CD4-positive, CD25-positive, alpha-beta regulatory T cell (primary cell): ENCODE measurements at places on chromosomes 5 and 9. TPM values are rescaled to one million over a fixed set of nuclear protein-coding genes. Genes with fewer than 3 reads are reported as not detected.

Gene BAAT
- total RNA-seq: 0.15 TPM

Gene LCN15
- total RNA-seq: not detected

Gene PCDHB14
- total RNA-seq: not detected

Gene RNF183
- total RNA-seq: not detected

Gene IFNW1
- not detected for total RNA-seq

Gene CDC42SE2
- total RNA-seq: 241 TPM

Gene NOXA1
- 3.8 TPM for total RNA-seq

Gene OR1Q1
- 0.72 TPM for total RNA-seq

Gene DIRAS2
- total RNA-seq: not detected

- H3K36me3 ChIP-seq: no peaks in the 10 kb centered on the region
- no peaks in the 10 kb centered on the region for H3K27me3 ChIP-seq
- H3K4me3 ChIP-seq: no peak overlapping the region
- H3K27ac ChIP-seq: no peak overlapping the region
These were observed 165.0 kb upstream of the ZNF462 start for GRCh38 chr9:106697750-106698502.

- H3K4me1 ChIP-seq: peaks cover 5% of the 10 kb centered on the region
- peaks cover 13% of the 10 kb centered on the region for H3K36me3 ChIP-seq
- H3K4me3 ChIP-seq: no peak overlapping the region
- H3K27ac ChIP-seq: no peak overlapping the region
- H3K27me3 ChIP-seq: no peaks in the 10 kb centered on the region
These were observed 129.0 kb downstream of the TLE4 start for GRCh38 chr9:79700607-79701360.

GRCh38 chr5:6342689-6343315, 35.5 kb downstream of the MED10 start:
- no peaks in the 10 kb centered on the region for H3K27me3 ChIP-seq
- H3K4me3 ChIP-seq: no peak overlapping the region
- no peaks in the 10 kb centered on the region for H3K4me1 ChIP-seq
- no peak for DNase-seq
- H3K36me3 ChIP-seq: no peaks in the 10 kb centered on the region

DNA sequence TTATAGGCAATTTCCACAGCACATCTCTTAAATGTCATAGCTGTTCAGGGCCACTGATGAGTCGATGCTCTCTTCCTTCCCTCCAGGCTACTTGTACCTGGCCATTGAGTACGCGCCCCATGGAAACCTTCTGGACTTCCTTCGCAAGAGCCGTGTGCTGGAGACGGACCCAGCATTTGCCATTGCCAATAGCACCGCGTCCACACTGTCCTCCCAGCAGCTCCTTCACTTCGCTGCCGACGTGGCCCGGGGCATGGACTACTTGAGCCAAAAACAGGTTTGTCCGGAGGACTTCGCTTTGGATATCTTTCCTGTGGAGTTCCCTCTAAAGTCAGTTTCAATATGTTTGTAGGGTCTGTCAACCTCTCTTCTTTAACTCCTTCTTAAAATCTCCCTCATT, 84.3 kb downstream of the EQTN start:
- H3K4me1 ChIP-seq: no peaks in the 10 kb centered on the region
- no peaks in the 10 kb centered on the region for H3K36me3 ChIP-seq
- H3K4me3 ChIP-seq: no peak overlapping the region
- no peak overlapping the region for H3K27ac ChIP-seq

DNA sequence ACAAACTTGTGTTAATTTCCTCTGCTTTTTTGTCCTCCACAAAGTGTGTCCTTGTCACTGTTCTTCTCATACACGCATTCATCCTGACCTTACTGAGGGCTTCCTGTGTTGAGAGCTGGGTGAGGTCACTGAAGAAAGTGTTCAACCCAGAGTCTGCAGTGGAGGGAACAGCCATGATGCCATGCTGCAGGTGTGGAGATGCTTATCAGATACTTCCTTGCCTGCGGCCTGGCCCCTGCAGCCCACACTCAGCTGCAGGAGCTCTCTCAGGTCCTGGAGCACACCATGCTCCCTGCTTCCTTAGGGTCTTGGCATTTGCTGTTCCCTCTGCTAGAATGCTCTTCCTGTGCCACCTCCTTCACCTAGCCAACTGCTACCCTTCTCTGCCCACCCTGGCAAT, 108.1 kb upstream of the SPRY4 start:
- peak; percentile 60 for DNase-seq
- H3K27ac ChIP-seq: peak overlapping the region; percentile 52
- H3K4me1 ChIP-seq: peaks cover 16% of the 10 kb centered on the region
- peak overlapping the region; percentile 2 for H3K4me3 ChIP-seq

DNA sequence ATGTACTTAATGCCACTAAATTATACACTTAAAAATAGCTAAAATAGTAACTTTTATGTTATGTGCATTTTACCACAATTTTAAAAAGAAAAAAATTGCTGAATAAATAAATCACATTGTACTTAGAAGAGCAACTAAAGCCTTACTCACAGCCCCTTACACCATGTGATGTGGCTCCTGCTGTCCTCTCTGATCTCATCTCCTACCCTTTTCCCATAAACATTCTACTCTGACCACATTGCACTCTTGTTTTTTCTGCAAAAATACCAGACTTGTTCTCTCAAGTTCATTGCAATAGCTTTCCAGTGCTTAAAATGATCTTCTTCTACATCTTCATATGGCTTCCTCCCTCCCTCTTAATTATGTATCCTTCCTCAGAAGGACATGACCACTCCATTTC, 268.4 kb downstream of the ELAVL2 start:
- H3K27ac ChIP-seq: no peak overlapping the region
- no peaks in the 10 kb centered on the region for H3K27me3 ChIP-seq
- no peaks in the 10 kb centered on the region for H3K4me1 ChIP-seq

- H3K36me3 ChIP-seq: no peaks in the 10 kb centered on the region
- H3K4me1 ChIP-seq: no peaks in the 10 kb centered on the region
- no peak for DNase-seq
- H3K27ac ChIP-seq: no peak overlapping the region
- peaks cover 8% of the 10 kb centered on the region for H3K27me3 ChIP-seq
These were observed 78.4 kb downstream of the ENC1 start for GRCh38 chr5:74562122-74562521.

- no peaks in the 10 kb centered on the region for H3K36me3 ChIP-seq
- H3K4me3 ChIP-seq: no peak overlapping the region
- H3K27ac ChIP-seq: no peak overlapping the region
- H3K27me3 ChIP-seq: no peaks in the 10 kb centered on the region
- DNase-seq: no peak
- H3K4me1 ChIP-seq: no peaks in the 10 kb centered on the region
These were observed 796.4 kb upstream of the ACO1 start for GRCh38 chr9:31588006-31588405.

DNA sequence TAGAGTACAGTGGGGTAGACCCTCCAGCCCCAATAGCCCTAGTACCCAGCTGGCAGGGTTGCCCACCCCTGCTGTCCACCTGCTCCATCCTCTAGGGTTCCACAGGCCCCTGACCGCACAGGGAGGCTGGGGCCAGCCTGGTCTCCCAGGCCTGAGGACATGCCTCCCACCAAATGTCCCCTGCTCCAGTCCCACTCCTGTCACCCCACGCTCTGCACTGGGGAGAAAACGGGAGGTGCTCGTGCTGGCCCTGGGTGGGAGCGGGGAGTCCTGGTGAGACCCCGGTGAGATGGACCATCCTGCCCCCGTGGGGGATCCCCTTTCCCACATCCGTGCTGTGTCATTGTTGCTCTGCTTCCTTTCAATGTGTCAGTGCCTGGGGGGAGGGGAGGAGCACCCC, 12.1 kb downstream of the CPLX2 start:
- peaks cover 2% of the 10 kb centered on the region for H3K27me3 ChIP-seq
- no peaks in the 10 kb centered on the region for H3K4me1 ChIP-seq
- no peaks in the 10 kb centered on the region for H3K36me3 ChIP-seq
- no peak overlapping the region for H3K4me3 ChIP-seq
- DNase-seq: no peak

GRCh38 chr5:11547140-11547539, 357.1 kb downstream of the CTNND2 start:
- H3K4me1 ChIP-seq: no peaks in the 10 kb centered on the region
- DNase-seq: no peak
- H3K4me3 ChIP-seq: no peak overlapping the region
- no peaks in the 10 kb centered on the region for H3K36me3 ChIP-seq
- H3K27me3 ChIP-seq: no peaks in the 10 kb centered on the region

GRCh38 chr9:127129718-127130085, 7.3 kb upstream of the ANGPTL2 start:
- H3K27me3 ChIP-seq: no peaks in the 10 kb centered on the region
- no peak overlapping the region for H3K4me3 ChIP-seq
- no peaks in the 10 kb centered on the region for H3K36me3 ChIP-seq
- DNase-seq: no peak

DNA sequence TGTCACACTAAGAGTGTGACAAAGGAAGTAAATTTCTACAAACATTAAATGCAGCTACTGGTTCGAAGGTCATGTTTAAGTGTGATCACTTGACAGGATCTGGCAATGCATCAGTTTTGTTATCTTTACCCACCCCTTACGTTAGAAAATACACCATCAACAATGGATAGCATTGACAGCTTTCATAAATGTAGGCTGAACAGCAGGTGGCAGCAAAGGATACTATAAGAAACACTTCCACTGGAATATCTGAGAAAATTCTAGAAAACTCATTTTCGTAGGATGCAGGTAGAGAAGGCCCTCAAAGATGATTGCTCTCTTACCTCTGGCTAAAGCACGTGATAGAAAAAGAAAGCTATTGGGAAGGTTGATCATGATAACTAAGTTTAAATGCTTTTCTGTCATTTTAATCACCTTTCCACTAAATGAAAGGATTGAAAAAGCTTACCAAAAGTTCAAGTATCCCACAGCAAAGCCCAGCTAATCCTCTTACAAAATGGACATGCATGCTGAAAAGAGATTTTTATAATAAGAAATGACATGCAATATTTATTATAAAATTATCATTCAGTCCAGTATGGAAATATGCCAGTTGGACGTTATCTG, 292.5 kb downstream of the PARP8 start:
- H3K4me3 ChIP-seq: no peak overlapping the region
- H3K27me3 ChIP-seq: peaks cover 10% of the 10 kb centered on the region
- H3K27ac ChIP-seq: no peak overlapping the region
- no peak for DNase-seq

DNA sequence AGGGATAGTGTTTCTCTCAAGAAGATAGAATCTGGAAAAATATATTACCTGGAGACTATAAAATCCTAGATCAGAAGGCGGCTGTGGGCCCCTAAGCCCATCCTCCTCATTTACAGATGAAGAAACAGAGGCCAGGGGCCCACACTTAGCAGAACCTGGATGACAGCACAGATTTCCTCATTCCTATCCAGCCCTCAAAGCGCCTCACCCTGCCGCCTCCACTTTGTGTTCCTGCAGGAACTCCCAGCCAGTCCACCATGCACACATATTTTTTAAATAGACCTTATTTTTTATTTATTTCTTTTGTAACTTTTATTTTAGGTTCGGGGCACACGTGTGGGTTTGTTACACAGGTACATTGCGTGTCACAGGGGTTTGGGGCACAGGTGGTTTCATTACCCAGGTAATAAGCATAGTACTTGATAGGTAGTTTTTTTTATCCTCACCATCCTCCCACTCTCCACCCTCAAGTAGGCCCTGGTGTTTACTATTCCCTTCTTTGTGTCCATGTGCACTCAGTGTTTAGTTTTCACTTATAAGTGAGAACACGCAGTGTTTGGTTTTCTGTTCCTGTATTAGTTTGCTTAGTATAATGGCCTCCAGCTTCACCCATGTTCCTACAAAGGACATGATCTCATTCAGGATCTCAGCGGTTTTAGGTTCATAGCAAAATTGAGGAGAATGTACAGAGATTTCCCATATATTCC, 85.5 kb upstream of the MAP1B start:
- no peaks in the 10 kb centered on the region for H3K4me1 ChIP-seq
- H3K27ac ChIP-seq: no peak overlapping the region
- no peak for DNase-seq
- H3K4me3 ChIP-seq: no peak overlapping the region
- H3K36me3 ChIP-seq: no peaks in the 10 kb centered on the region

- H3K27ac ChIP-seq: no peak overlapping the region
- no peak for DNase-seq
- H3K27me3 ChIP-seq: no peaks in the 10 kb centered on the region
- no peaks in the 10 kb centered on the region for H3K4me1 ChIP-seq
- no peak overlapping the region for H3K4me3 ChIP-seq
These were observed 409.3 kb downstream of the AGTPBP1 start for GRCh38 chr9:85332487-85332886.

GRCh38 chr5:56402266-56403220, 169.4 kb upstream of the ANKRD55 start:
- no peaks in the 10 kb centered on the region for H3K36me3 ChIP-seq
- H3K4me3 ChIP-seq: no peak overlapping the region
- no peak overlapping the region for H3K27ac ChIP-seq

DNA sequence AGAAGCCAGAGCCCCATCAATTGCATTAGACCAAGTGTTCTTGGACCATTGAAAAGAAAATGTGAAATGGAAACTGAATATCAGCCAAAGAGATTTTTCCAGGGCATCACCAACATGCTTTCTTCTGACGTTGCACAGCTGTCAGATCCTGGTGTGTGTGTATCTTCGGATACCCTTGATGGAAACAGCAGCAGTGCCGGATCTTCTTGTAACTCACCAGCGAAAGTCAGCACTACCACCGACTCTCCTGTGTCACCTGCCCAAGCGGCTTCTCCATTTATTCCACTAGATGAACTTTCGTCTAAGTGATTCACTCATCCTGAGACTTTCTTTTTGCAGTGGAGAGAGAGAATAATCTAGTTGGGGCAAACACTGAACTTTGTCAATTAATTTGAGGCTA, 75.7 kb downstream of the PIP5K1B start:
- peak overlapping the region; percentile 84 for H3K4me3 ChIP-seq
- peak; percentile 38 for DNase-seq
- peak overlapping the region; percentile 91 for H3K27ac ChIP-seq
- H3K36me3 ChIP-seq: no peaks in the 10 kb centered on the region
- peaks cover 2% of the 10 kb centered on the region for H3K27me3 ChIP-seq
- peaks cover 47% of the 10 kb centered on the region for H3K4me1 ChIP-seq

DNA sequence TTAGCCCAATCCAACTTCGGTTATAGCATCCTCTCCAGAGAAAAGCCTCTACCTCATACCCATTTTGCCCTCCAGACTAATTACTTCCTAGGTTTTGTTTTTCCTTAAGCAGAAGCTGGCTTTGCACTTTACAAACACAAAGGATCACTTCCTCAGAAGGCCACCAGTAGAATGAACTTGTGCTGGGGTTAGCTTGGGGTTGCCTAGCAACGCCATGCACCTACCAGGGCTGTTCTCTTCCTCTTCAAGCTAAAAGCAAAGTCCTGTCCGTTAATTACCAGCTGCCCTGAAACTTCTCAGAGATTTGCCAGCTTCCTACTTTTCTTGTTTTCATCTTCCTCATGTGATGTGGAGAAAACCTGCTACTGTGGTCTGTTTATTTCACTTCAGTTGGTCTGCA, 132.0 kb upstream of the WWC1 start:
- H3K4me3 ChIP-seq: no peak overlapping the region
- H3K4me1 ChIP-seq: no peaks in the 10 kb centered on the region
- no peak for DNase-seq
- H3K27ac ChIP-seq: no peak overlapping the region
- H3K36me3 ChIP-seq: no peaks in the 10 kb centered on the region

- no peak overlapping the region for H3K27ac ChIP-seq
- H3K27me3 ChIP-seq: no peaks in the 10 kb centered on the region
- H3K36me3 ChIP-seq: peaks cover 42% of the 10 kb centered on the region
- H3K4me1 ChIP-seq: peaks cover 7% of the 10 kb centered on the region
These were observed 12.6 kb upstream of the SETD9 start for GRCh38 chr5:56896763-56897162.
